ENCODE measurements at places on chromosomes 13 and 19.

- DNase-seq: no peak
Observed at GRCh38 chr13:37741536-37741935, 128.0 kb downstream of the TRPC4 start.

- DNase-seq: no peak
Observed at GRCh38 chr13:93853912-93854311, 625.6 kb downstream of the DCT start.

DNA sequence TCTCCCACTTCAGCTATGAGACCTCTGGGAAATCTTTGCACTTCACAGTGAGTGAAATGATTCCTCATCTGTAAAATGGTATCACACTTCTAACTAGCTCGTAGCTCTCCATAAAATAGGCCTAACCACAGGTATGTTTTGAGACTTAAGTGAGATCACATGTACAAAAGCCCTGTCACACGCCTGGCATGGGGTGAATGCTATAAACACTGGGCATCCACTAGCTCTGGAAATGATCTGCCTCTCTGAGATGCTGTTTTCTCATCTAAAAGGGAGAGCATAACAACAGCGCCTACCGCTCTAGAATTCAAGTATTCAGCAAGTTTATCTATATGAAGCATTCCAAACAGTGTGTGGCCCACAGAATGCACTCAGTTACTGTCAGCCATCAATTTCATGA, 2.2 kb downstream of the AKT2 start:
- DNase-seq: no peak

GRCh38 chr13:38981096-38981495, 9.5 kb downstream of the STOML3 start:
- DNase-seq: no peak

DNA sequence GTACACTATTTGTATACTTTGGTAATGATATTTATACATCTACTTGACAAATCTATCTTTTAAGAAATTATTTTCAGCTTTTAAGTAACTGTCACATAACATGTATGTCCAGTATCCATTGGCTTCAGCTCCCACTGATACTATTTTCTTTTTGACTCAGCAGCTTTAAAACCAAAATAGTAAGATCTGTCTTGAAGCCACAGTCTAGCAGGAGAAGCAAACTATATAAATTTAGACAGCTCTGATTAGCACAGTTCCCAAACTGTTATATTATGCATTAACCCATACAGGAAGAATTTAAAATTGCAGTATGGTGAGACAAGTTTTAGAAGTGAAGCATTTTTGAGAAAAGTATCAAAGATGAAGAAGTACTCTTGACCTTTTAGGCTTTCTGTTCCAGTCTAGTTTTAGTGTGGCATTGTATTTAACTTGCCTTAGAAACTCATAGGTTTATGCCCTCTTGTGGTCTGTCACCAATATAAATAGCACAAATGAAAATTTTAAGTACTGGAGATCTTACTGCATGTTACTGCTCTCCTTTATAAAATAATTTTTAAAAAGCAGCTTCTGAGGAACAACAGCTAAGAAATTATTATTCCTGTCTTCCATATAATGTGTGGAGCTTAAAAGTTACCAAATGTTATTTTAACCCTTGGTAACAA, 24.7 kb downstream of the URI1 start:
- no peak for DNase-seq
